ENCODE measurements at places on chromosomes 2 and 18.

GRCh38 chr2:139518321-139518720, 738.1 kb upstream of the NXPH2 start:
- DNase-seq: no peak

GRCh38 chr2:181662287-181662686, 5.4 kb upstream of the CERKL start:
- DNase-seq: no peak

DNA sequence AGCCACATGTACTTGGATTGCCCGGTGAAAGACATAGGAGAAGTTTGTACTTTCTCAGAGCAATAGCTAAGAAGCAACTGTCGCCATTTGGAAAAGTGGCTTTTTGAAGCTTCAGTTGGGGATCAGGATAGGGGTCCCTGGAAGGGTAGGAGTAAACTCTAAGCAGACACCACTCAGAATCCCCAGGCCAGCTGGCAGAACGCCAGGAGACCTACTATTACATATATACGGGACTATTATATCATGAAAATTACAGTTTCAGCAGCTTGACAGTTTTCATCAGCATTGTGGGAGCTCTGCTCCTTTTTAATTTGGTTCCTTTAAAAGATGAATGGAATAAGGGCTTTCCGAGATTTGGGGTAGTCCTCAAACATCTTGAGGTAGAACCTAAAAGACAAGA, 54.9 kb downstream of the SRD5A2 start:
- no peak for DNase-seq

DNA sequence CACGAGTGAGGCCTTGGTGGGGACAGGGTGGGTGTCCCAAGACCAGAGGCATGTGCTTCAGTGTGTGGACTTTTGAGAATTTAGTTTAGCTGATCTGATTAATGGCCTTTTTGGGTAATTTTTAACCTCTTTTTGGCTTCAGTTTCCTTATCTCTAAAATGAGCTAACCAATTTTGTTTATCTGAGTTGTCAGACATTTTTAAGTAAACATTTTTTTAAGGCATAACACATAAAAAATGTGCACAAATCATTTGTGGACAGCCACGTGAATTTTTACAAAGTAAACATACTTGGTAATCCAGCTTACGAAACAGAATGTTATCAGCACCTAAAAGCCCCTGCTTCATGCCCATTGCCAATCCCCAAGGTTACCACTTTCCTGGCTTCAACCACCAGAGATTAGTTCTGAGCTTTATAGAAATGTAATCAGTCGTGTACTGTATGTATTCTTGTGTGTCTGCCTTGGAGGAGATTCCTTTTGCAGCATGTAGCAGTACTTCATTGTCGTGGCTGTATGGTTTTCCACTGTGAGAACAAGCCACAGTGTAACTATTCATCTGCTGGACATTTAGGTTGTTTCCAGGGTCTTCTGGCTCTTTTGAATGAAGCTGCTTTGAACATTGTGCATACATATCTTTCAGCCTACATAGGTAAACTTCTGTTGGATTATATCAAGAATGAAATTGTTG, 8.4 kb upstream of the INO80C start:
- DNase-seq: no peak

DNA sequence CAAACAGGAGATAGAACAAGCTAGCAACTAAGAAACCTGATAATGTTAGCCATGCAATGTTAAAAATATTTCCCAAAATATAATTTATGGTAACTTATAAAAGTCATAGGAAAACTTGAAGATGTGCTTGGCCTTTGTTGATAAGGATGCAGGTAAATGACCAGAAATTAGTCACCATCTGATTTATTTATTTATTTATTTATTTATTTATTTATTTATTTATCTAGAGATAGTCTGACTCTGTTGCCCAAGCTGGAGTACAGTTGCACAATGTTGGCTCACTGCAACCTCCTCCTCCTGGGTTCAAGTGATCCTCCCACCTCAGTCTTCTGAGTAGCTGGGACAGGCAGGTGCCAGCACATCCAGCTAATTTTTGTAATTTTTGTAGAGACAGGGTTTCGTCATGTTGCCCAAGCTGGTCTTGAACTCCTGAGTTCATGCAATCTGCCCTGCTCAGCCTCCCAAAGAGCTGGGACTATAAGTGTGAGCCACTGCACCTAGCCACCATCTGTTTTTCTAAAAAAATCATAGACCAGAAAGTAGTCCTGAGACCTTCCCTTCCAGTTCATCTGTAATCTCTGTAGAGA, 109.5 kb downstream of the DHRS9 start:
- no peak for DNase-seq

DNA sequence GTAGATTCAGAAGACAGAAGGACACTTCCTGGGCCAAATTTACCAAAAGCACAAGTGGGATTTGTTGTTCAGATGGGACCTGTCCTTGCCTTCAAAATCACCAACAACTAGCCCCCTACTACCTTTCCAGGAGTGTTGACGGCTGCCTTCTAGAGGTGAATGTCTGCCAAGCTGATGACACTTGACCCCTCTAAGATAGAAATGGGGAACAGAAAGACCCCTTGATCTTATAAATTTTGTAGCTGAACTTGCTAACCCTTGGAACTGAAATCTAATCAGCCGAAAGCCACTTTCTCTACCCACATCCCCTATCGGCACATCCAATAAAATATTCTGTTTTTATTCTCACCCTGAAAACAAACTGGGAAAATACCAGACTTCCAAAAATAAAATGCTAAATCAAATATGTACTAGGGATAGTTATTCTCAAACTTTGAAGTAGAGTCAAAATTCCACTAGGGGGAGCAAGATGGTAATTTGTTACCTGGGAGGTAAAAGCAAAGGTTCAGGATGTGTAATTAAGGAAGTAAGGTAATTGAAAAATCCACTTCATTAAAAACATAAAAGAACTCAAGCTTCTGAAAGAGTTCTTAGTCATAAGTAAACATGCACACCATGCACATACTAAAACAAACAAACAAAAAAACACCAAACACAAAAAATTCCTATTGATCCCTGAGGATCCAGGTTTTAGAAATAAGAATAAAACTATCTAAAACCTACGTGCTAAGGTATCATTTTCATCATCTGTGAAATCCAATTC, 119.2 kb downstream of the ANKRD44 start:
- DNase-seq: no peak

GRCh38 chr2:232466221-232466620, 10.3 kb downstream of the ALPI start:
- DNase-seq: no peak

- no peak for DNase-seq
Observed at GRCh38 chr2:182330451-182331305, 96.2 kb downstream of the PDE1A start.

DNA sequence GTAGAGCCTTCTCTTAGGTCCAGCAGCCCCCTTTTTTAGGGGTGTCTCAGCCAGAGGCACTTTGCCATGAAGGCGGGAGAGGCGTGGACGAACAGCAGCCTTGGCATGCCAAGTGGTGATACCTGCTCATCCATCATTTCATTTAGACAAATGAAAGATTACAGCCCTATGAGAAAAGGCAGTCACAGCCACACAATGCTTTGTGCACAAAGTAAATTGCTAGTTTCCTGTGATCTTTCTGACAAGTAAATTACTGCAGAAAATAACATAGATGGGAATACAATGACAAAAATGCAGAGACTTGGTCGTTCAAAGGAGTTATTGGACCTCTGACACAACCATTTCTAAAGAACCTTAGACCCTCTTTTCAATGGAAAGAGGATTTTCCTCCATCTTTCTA, 94.9 kb downstream of the RND3 start:
- DNase-seq: no peak

DNA sequence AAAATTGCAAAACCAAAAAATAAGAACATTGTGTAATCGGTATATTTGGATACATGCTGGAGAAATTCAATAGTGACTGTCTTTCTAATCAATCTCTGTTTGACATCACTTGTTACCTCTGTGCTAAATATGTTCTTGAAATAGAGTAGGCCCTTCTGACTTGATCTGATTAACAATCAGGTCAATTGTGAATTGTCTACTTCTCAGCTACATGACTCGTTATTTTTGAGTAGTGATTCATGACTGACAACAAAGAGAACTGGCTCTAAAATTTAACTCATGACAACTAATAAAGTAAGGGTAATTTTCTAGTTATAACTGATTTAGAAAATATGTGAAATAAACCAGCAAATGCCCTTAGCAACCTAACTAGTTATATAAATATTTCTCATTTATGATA, 312.1 kb downstream of the TMX3 start:
- no peak for DNase-seq

DNA sequence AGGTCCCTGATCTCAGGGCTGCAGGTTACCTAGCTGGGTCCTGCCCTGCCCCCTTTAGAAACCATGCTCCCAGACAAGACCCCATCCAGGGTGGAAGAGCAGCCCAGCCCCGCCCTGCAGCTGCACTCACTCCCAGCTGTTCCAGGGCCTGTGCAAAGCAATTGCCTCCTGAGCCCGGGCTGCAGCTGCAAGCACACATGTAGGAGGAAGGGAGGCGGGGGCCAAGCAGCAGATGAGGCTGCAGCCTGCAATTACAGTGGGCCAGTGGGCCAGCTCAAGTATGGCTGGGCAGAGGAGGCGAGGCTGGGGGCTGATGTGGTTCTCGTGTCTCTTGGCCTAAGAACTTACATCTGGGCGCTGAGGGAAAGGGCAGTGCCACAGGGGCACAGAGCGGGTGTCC, 65.4 kb upstream of the TUBA3E start:
- DNase-seq: no peak

GRCh38 chr2:160499865-160500264, 6.3 kb upstream of the RBMS1 start:
- DNase-seq: no peak

- DNase-seq: no peak
Observed at GRCh38 chr2:209146682-209147320, 277.0 kb upstream of the MAP2 start.

DNA sequence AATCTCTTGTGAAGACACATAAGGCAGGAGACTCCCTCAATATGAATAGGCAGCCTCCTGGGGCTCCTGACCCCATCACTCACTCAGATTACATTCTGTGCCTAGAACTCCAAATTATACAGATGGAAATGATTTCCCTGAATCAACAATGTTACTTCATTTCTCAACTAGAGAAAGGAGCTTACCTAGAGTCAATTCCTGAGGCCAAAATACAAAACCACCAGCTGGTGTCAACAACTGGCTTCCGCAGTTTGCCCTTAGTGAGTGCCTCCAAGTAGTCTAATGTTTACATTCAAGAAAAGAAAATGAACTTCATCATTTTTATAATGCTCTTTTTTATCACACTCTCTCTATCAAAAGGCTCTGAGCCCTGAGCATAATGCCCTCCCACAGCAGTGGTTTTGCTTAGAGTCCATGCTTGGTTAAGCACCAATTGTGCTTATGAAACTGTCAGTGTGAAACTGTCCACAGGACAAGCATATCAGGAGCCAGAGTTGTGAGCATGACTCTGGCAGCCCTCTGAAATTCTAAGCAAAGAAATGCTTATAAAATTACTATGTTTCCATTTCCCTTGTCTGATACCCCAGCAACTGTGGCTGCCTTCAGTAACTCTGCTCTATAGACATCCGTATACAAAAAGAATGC, 305.7 kb upstream of the PKDCC start:
- no peak for DNase-seq

DNA sequence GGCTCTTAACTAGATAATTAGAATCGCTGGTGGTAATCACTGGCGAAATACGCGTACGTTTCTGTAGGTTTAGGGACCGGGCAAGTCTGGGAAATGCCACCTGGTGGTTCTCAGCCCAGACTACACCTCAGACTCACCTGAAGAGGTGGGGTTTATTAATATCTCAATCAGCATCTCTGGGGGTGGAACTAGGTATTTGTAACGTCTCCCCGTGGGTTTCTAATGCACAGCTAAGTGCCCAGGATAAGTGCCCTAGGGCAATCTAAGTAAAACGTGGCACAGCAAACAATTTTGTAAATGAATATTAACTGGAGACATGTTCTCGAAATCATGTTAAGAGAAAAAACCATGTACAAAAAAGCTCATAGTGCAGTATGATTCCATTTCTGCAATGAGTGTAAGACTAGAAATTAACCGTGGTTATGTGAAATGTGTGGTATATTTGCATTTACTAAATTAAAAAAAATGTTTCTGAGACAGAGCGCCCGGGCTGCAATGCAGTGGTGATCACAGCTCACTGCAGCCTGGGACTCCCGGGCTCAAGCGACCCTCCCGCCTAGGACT, 760 bp upstream of the CNOT11 start:
- no peak for DNase-seq

DNA sequence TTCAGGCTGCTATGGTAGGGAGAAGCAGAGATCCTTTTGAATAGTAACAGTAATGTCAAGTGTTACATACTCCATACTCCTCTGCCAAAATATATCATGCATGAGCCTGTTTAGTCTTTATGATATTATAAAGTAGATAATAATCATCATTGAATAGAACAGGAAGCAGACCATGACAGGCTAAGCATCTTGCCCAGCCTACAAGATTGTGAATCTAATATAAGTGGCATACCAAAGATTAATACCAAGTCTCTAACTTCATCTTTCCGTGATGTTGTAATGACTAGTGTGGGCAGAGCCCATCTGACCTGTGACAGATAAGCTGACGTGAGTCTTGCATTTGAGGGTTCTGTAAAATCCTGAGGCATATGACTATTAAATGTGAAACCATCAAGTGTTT, 13.1 kb downstream of the NDUFB3 start:
- no peak for DNase-seq

- no peak for DNase-seq
Observed at GRCh38 chr2:100390001-100390940, 27.2 kb downstream of the CHST10 start.

GRCh38 chr2:46249654-46250053, 47.6 kb upstream of the EPAS1 start:
- no peak for DNase-seq

DNA sequence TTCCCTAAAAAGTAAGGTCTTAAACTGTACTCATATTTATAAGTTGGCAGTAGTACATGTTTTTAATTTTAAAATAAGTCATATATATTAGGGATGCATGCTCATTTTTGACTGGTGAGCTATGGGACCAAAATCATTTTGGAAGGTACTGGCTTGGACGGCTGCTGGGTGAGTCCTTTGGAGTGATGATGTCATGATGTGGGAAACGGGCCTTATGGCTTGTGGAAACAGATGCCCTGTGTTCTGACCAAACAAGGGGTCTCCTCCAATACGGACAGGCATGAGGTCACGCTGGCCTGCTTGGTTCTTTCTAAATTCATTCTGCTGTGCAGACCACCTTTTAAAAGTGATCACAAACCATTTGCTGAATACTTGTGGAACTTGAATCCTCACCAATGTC, 109.2 kb upstream of the MGAT5 start:
- no peak for DNase-seq

GRCh38 chr2:196584903-196585302, 54.6 kb upstream of the CCDC150 start:
- no peak for DNase-seq

- no peak for DNase-seq
Observed at GRCh38 chr2:225042800-225043167, 516 bp upstream of the DOCK10 start.
